H1 (cell line): ENCODE measurements at places on chromosomes 6 and 20. TPM values are rescaled to one million over a fixed set of nuclear protein-coding genes. Genes with fewer than 3 reads are reported as not detected.

The PSORS1C2 gene
- total RNA-seq: not detected in 2 replicates

The MRS2 gene
- 67.5 and 68.4 TPM in 2 replicates for total RNA-seq

The HSPA1L gene
- 1.6 and 1.9 TPM in 2 replicates for total RNA-seq

The LY6G6F gene
- total RNA-seq: not detected in 2 replicates

The GABBR1 gene
- 67.8 and 75.9 TPM in 2 replicates for total RNA-seq

The CLVS2 gene
- 0.67 and 0.73 TPM in 2 replicates for total RNA-seq

The DEFB132 gene
- not detected in 2 replicates for total RNA-seq

The CLDN20 gene
- total RNA-seq: not detected in 2 replicates
